NCI-H1930 (cell line): ENCODE measurements at places on chromosomes 1 and 21.

DNA sequence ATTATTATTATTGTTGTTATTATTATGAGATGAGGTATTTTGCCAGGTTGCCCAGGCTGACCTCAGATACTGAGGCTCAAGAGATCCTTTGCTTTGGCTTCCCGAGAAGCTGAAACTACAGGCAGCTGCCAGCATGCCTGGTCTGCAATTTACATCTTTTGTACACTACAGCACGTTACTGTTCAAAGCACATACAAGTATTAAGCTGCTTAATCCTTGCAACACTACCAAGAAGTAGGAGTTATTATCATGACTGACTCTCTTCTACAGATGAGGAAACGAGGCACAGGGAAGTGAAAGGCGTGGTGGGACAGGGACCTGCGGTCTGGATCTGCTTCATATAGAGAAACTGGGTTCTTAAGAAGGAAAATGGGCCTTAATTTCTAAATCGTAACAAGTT is 11.6 kb downstream of the ERG start:
- DNase-seq, result no peak

DNA sequence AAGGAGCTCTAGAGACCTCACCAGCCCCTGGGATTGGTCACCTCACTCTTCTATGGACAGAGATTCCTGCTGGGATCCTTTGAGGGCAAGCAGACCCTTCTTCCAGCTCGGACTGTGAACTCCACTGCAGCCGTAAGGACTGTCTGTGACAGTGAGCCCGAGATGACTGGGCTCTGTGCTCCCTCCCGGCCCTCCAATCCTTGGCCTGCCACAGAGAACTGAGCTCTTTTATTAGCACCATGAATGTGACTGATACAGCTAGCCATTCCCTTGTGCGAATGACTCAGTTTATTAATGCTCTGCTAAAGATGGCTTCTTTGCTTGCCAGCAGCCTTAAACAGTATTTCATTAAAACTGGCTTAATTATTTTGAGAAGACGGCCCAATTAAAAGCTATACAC is 194.6 kb upstream of the LMO4 start:
- no peak for DNase-seq

DNA sequence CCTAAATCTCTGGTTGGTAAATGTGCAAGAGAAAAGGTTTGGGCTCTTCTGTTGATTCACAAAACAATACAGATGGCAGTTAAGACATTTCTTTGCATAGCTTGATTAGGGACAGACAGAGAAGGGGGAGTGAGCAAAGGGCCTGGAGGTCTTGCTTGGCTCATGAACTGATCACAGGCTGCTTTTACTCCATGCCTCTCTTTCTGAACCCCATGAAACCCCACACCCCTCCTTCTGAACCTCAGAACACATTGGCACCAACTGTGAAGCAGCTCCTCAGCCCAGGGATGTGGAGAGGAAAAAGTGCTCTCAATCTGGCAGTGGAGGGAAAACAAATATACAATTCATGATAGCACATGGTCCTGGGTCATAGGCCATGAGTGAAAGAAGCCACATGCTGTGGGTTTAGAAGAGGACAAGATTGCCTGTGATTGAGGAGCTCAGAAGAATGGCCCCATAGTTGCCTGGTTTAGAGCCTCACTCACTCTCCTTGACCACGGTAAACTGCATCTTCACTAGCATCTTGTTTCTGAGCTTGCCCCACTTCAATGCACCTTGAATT is 111.6 kb upstream of the GADD45A start:
- no peak for DNase-seq

- no peak for DNase-seq
Observed at GRCh38 chr1:72394457-72394856, 112.1 kb upstream of the NEGR1 start.

- DNase-seq, result no peak
Observed at GRCh38 chr1:86648255-86648654, 56.1 kb upstream of the SH3GLB1 start.

- DNase-seq, result no peak
Observed at GRCh38 chr1:179166663-179167417, 62.6 kb downstream of the ABL2 start.

GRCh38 chr1:60504206-60504840 is 430.8 kb upstream of the C1orf87 start:
- DNase-seq, result no peak

- no peak for DNase-seq
Observed at GRCh38 chr1:54608566-54609230, 14.6 kb downstream of the FAM151A start.

- no peak for DNase-seq
Observed at GRCh38 chr1:15668089-15668754, 15.9 kb upstream of the PLEKHM2 start.

GRCh38 chr1:42399315-42400100 is 18.9 kb downstream of the RIMKLA start:
- no peak for DNase-seq
